Activated CD8-positive, alpha-beta memory T cell treated with anti-CD3 and anti-CD28 coated beads for 4 hours (primary cell): ENCODE measurements at places on chromosomes 16 and 17.

- peak; percentile 52 for DNase-seq
Observed at GRCh38 chr17:51166198-51166986, at the start of gene NME2. NME2 (plus strand) TSS chr17:51166411; CDS start chr17:51166831, 420 bp downstream.

DNA sequence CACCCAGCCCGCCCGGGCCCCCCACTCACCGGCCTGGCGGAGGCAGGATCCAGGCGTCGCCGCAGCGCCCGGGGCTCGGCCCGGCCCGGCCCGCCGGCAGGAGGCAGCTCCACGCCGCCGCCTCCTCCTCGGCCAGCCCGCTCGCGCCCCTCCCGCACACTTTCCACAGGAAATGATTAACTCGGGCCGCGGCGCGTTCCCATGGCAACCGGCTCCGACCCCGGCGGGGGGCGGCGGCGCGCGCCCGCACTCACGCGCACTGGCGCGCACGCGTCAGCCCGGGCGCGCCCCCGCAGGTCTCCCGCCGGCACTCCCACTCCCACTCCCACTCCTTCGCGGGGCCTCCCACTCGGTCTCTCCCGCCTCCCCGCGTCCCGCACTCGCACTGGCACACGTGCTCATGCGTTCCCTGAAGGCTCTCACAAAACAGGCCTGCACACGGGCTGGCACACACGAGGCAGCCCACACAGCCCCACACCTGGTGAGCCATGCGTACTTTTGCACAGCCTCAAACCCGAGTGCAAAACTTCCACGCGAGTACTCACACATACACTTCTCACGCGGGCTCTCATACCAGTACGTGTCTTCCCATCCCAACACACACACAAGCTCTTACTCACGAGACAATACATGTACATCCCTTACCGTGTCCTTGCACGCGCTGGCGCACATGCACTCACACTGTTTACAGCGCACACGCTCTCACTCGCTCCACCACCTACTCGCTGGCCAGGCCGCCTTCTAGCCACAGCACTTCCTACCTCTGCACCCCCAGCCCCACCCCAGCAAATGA lies at the start of gene KIFC3:
Gene KIFC3, minus strand, starts transcription at position 151 of the 793 bp plus-strand sequence. CDS start 4,248 bp downstream, outside the sequence.
- peak; percentile 61 for DNase-seq

- no peak for DNase-seq
Observed at GRCh38 chr17:66727634-66728570, 107.0 kb upstream of the CACNG5 start.

- DNase-seq = no peak
Observed at GRCh38 chr17:82050761-82051641, 610 bp downstream of the RFNG start.

DNA sequence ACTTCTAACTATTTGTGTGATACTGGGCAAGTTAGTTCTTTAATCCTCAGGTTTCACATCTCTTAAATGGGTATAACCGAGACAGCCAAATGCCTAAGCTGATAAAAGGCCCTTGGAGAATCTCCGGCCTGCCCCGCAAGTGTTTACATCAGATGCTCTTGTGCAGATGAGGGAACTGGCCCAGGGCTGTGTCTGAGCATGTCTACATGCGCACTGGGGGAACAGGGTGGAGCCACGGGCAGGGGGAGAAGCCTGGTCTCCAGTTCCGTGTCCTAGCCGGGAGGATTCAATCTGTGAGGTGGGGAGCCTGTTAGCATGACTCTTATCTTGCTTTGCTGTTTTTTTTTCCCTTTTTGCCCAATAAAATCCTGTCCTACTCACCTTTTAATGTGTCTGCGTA lies 222.9 kb downstream of the CDH8 start:
- no peak for DNase-seq

DNA sequence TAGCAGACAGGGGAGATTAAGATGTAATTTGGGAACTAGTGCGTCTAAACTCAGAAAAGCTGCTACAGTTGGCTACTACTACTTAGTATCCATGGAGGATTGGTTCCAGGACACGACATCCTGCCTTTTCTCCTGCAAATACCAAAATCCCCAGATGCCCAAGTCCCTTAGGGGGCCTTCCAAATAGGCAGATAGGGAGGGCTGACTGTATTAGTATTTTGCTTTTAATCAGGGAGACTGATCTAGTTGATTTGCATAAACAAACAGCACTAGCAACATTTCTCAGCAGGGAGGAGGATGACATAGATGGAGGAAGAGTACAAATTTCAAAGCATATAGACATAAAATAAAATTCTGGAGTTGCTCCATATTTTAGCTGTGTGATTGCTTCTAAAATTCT lies 621.6 kb upstream of the GOT2 start:
- no peak for DNase-seq

- DNase-seq = no peak
Observed at GRCh38 chr17:77296769-77297409, 156.1 kb downstream of the SEC14L1 start.

DNA sequence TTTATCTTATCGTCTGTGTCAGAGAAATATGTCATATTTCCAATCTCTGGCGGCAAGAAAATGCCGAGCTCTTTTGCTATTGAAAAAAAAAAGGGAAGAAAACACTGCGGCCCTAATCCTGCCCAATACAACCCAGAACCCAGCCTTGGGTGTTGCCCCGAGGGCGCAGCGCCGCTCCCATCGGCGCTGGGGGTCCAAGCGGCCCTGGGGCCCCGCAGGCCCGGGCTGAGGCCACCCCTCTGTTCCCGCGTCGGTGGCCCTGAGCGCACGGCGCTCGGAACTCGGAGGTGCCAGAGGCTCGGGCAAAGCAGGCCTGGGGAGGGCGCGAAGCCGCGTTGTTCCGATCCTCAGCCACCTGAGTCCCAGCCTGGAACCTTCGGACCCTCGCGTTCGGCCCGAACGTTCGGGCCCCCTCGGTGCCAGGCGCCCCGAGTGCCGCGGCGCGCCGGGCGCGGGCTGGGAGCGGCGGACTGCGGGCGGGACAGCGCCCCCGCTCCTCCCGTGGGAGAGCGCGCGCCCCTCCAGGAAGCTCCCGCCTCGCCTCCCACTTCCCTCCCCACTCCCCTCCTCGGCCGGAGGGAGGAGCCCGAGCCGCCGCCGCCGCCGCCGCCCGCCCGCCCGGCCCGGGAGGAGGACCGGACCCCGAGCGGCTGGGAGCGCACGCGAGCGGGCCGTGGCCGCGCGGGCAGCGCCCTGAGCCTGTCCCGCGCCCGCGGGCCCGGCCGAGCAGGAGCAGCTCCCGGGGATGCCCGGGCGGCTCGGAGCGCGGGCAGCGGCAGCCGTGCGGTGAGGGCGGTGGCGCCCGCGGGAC lies at the start of gene CPNE2:
Gene CPNE2, plus strand, starts transcription at position 609 of the 811 bp plus-strand sequence. CDS start 18,160 bp downstream, outside the sequence.
- DNase-seq = no peak

DNA sequence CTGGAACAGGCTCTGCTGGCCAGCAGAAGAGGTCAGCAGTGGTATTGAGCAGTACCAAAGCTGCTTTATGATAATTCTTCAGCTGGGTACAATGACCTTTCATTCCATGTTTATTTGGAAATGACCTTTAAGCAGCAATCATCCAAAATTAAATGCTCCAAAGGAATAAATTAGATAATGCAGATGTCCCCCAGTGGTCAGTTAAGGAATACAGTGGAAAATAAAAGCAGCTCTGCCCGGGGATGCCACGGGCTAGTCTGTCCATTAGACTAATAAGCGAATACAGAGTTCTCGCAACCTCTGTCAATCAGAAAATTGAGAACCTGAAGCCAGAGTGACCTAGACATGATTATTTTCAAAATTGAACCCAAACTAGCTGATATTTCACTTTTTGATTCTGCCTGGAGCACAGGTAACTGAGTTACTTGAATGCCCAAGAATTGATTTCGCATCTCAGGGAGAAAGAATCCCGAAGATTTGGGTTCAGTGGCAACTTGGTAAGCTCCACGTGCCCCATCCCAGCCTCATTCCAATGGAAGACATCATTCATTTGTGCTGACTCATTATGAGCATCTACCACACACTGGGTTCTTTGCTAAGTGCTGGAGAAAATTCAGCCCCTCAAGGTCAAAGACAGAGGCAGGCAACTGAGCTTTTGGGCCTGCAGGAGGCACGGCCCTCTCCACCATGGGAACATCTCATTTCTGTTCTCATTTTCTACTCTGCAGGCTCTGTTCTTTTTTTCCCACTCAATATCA lies 34.4 kb upstream of the SLC39A11 start:
- DNase-seq = no peak

GRCh38 chr16:51888016-51888415 lies 658.9 kb downstream of the TOX3 start:
- no peak for DNase-seq

GRCh38 chr16:30521873-30522641 lies 4.3 kb downstream of the ZNF768 start:
- DNase-seq = no peak

- no peak for DNase-seq
Observed at GRCh38 chr16:66467611-66468010, 40.5 kb downstream of the BEAN1 start.

DNA sequence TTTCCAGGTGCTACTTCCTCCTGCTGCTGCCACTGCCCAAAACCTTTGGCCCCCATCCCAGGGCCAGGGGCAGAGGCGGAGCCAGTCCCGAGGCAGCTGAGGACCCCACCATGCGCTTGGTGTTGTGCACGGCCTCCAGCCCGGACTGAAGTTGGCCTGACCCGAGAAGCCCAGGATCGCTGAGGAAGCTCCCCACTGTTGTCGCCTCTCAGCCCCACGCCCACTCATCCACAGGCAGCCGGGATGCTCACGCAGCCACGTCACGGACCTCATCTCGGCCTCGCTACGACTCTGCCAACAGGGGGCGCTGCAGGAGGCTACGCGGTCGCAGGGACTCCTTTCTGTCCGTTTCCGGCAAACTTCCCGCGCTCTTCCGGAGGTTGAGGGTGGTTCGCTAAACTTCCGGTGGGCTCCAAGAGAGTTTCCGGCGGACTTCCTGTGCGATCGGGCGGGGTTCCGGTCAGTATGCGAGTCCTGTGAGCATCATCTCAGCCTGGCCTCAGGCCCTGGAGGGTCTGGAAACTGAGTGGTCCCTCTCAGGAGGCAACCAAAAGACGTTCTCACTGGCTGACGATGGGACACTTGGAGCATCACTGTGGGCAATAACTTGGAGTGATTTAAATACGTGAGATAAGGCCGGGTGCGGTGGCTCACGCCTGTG lies 12.4 kb downstream of the ZG16B start:
- peak; percentile 51 for DNase-seq

DNA sequence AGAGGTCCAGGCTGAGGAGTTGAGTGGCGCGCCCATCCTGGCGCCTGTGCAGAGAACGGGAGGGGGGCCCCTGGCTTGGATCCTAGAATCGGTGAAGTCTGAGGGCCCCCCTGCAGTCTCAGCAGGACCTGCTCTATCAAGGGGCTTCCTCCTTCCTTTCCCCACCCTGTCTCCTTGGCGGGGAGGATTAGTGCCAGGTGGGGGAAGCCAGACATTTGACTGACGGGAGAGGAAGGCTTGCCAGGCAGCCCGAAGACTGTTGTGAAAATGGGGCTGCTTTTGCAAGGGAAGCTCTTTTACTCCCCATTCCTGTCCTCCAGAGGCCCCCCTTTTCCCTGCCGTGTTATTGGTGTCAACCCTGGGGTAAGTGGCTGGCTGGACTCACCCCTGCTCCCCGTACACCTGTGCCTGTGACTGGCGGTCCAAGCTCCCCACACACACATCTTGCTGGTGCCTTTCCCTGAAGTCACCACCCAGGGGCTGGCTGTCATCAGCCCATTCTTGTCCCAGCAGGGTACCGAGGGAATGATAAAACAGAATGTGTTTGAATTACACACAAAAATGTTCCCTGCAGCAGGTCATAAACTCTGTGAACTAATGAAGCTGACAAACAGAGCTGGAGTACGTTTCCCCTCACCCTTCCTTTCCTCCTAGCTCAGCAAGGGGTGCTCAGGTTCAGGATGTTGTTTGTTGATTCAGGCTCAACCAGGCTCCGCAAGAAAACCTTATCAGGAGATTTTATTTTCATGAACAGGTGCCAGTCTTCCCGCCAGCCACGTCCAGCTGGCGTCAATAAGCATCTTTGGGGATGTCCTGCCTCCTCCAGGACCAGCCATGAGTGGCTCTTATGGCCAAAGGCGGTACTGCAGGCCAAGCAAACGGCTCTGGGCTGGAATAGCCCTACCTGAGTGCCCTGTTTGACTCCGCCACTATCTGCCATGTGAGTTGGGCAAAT lies 4.4 kb upstream of the ARMC7 start:
- DNase-seq = no peak

DNA sequence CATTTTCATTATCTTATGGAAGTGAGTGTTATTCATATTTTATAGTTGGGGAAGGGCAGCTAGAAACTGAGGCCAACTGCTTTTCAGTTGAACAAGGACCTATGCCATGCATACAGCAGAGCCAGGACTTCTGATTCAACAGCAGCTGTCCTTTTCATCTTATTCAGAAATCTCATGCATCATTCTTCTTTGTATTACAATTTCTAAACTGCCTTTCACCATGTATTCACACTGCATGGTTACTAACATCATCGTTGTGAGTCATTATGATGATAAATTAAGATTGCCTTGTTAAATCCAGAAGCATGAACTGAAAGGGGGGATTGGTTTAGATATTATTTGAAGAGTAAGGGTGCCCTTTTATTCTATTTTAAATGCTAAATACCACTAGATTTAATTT lies 1470.1 kb upstream of the GOT2 start:
- no peak for DNase-seq

DNA sequence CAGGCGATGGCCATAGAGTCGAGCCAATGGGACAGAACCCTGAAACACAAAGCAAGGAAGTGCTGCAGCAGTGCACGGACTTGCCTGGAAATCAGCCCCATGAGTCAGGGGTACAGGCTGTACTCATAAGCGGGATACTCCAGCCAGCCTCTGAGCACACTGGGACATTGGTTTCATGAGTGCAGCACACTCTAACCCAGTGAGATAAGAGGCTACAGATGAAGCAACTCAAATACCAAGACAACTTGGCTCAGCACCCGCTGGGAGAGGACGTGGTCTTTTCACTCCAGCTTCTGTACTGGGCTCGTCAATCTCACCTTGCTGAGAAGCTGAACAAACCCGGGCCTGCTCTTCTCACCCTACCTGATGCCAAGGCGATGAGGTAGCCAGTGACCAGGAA lies 98.2 kb downstream of the AXIN2 start:
- no peak for DNase-seq

DNA sequence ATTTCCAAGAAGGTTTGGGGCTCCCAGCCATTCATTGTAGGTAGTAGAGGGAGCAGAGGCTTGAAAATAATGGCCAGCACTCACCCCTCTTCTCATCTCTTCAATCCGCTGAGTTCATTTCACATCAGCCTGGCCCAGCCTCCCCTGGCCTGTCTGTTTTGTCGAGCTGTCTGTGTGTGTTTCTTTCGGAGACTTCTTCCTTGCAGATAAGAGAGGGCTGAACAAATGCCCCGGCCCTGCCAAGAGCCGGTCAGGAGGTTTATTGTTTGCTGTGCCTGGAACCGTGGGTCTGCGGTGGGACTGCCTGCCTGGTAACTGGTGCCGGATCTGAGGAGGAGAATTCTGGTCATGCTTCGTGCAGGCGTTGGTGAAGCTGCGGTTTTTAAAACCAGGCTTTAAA lies 3.4 kb downstream of the VPS4A start:
- no peak for DNase-seq
